ENCODE measurements at places on chromosomes 13 and 19.

- no peak for DNase-seq
Observed at GRCh38 chr13:20658451-20659040, 45.0 kb upstream of the IL17D start.

DNA sequence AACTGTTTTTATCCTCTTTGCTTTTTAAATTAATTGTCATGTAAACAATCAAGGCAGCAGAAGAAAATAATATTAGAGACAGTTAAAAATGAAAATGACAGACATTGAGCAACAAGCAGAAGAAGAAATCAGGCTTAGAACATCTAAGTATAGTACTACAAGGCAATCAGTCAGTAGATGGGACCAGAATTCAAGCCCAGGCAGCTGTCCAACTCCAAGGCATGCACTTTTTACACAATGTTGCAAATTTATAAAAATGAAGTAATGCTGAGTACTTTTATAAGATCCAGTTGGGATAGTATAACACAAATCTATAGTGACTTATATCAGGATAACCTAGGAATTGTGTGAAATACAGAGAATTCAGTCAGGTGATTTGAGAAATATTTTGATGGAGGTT lies 2815.8 kb downstream of the PCDH9 start:
- no peak for DNase-seq

GRCh38 chr19:6362027-6362350 lies 658 bp downstream of the CLPP start:
- DNase-seq, result no peak

DNA sequence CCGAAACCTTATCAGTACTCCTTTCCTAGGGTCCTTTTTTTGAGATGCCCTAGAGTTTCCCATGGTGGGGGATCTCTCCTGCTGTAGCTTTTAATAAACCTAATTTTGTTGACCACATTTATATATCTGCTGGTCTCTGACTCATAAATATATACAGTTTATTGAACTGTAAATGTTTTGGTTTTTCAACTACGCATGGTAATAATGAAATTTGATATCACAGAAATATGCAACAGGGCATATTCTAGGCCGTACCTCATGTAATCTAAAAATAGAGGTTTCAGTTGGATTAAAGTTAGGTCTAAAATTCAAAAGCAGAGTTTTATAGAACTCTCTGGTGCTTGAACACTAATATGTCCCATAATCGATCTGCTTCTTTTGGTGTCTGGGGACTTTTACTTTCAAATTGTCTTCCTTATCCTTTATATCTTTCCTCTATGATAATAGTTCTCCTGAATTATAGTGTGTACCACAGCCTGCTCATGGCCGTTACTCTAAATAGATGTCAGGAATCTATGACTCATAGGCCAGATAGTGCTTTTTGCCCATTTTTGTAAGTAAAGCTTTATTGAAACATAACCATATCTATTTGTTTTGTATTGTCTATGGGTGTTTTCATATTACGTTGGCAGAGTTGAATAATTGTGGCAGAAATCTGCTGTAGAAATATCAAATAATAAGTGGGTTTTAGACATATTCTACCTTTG lies 324.8 kb upstream of the PCDH9 start:
- no peak for DNase-seq

DNA sequence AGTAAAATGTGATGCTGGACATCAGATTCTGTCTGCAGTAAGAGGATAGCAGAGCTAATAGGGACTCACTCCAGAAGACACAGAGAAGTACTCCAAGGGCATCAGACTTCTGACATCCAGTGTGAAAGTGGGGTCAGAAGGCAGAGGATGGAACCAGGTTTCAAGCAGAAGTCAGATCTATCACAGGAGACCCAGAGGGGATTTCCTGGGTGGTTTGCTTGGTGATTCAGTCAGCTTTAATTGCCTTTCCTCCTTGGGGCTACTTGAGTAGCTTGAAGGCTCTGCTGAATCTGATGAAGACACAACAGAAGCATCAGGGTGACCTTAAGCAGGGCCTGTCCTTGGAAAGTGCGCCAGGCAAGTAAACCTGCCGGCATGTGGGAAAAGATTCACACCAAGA lies 300.6 kb downstream of the COG6 start:
- peak; percentile 24 for DNase-seq

DNA sequence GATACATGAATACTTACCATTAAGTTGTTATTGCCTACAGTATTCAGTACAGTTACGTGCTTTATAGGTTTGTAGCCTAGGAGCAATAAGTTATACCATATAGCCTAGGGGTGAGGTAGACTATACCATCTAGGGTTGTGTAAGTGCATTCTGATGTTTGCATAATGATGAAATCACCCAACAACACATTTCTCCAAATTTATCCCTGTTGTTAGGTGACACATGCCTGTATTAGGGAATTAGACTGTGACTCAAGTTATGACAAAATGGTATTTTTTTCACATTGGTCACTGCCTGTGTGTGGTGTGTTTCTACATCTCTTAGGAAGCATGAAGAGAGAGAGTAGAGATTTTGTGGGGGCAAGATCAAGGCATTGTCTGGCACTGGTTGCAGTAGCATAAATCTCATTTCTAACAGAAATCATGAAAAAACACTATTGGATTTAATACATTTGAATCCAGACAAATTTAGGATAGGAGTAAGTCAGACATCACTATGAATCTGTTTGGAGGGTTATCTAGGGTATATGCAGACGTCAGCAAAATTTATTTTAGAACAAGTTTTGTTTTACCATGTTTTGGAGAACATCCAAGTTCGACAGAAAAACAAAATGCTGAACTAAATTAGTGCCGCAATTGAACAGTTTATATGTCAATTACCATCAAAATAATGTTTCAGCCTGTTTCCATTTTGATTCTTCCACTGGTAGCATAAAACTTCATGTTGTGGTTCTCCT lies 332.1 kb downstream of the LMO7 start:
- DNase-seq, result no peak

GRCh38 chr13:28705461-28706083 lies 13.2 kb downstream of the SLC46A3 start:
- DNase-seq, result no peak

DNA sequence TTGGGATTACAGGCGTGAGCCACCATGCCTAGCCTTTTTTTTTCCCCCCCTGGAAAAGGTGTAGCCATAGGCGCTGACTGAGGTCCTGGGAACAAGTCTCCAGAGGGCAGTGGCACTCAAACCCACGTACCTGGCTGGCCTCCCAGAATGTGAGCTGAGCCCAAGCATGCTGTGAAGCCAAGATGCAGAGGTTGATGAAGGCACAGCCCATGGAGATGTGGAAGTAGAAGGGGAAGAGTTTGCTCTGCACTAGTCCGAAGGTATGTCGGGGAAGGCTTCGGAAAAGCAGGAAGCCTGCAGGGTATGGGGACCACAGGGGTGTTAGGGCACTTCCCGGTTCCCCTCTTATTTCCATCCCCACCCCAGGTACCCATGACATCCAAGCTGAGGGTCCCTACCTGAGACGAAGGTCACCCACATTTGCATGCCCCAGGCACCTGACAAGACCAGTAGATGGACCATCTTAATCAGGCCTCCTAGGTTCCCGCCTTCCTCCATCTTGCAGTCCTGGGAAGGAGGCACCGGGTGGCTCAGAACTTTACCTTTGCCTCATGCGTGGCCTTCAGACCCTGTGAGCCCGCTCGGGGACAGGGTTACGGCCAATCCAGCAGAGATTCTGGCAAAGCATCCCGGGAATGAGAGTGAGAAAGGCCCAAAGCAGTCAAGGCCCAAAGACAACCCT lies 805 bp downstream of the TMEM205 start:
- no peak for DNase-seq

- no peak for DNase-seq
Observed at GRCh38 chr13:114070098-114070799, 62.2 kb downstream of the RASA3 start.

- DNase-seq, result no peak
Observed at GRCh38 chr19:41621226-41621625, 5.6 kb downstream of the CEACAM4 start.

DNA sequence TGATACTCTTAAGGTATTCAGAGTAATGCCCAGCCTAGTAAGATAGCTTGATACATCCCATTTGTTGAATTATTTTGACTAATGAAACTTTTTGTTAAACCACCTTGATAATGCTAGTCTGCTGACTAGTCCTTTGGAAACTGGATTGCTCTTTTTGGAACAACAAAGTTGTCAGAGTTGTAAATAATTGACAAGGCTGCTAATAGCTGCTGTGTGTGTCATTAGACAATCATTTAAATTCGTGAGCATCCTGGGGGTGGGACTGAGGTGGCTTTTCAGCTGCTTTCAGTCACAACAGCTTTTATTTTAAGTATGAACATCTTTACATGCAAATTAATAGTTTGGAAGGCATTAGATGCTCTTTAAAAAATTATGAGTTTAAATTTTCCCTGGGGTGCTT lies 153.5 kb downstream of the HS6ST3 start:
- no peak for DNase-seq

DNA sequence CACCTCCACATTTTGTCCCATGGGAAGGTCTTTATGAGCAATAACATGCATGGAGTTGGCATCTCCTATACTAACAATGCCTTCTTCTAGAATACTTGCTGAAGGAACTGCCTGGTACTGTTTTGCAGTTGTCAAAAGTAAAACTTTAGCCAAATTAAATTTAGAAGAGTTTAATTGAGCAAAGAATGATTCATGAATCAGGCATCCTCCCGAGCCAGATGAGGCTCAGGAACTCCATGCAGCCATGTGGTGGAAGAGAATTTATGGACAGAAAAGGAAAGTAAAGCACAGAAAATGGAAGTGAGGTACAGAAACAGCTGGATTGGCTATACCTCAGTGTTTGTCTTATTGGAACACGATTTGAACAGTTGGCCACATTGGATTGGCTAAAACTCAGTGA lies 1081.9 kb downstream of the SLITRK1 start:
- DNase-seq, result no peak

DNA sequence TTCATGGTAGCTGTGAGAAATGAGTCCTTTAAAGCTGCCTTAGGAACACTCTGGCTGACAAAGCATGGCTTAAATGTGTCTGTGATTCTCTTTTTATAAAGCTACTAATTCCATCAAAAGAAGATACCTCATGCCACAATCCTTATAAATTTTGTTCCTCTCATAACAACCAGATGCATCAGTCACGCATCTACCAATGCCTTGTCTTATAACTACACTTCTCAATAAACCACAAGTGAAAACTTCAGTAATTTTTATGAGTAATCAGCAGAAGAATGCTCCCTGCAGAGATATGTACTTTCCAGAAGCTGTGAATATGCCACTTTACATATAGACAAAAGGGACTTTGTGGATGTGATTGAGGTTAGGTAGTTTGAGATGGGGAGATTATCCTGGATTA lies 147.8 kb downstream of the SUCLA2 start:
- no peak for DNase-seq

- DNase-seq, result no peak
Observed at GRCh38 chr19:17590866-17591265, 35.4 kb downstream of the COLGALT1 start.

GRCh38 chr13:44652962-44653660 lies 77.0 kb upstream of the TSC22D1 start:
- DNase-seq, result no peak

- no peak for DNase-seq
Observed at GRCh38 chr13:100710176-100710575, 35.6 kb upstream of the TMTC4 start.

GRCh38 chr13:37613638-37614037 lies 15.1 kb upstream of the POSTN start:
- DNase-seq, result no peak

DNA sequence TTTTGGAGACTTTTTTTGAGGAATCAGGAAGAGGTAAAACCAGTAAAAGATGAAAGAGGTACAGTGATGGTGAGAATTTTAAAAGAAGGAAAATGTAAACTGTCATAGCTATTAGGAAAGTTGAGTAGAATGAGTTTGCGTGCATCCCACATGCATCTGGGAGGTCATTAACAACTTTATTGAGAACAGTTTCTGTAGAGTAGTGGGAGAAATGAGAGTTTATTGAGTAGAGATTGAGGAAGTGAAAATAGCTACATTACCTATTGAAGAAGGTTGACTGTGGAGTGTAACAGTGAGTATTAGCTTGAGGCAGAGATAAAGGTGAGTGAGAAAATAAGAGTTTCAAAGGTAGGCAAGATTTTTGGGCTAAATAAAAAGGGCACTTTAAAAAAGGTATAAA lies 38.7 kb downstream of the BRCA2 start:
- no peak for DNase-seq

DNA sequence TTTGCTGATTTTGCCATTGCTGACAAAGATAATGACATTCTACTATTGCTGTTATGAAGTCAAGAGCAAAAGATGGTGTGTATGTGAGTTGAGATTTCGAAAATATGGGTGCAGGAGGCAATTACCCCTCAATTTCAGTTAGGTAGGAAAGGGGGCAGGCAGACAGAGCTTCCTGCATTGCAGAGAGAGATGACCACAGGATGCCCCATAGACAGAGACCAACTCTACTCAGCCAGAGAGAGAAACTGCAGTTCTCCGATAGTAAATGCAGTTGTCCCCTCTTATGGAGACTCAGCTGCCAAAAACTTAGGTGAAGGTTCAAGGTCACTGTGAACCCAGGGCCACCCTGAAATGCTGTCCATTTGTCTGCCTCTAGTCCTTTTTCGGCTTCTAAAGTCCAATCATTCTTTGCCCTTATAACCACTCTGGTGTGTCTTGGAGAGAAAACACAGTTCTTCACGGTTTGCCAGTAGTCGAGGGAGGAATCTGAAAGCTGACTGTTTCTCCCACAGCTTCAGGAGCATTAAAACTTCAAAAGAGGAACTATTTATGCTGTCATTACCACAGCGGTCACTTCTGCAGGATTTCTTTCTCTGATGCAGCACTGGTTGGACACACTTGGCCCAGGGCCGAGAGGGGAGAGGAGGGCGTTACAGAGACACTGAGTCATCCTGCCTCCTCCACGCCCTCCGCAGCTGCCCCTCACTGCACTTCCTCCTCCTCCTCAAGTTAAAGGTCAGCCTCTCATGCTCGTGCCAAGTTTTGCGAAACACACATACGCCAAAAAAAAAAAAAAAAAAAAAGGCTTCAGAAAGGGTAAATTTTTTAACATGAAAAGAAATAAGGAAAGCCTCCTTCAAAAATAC lies 264.3 kb downstream of the FOXO1 start:
- DNase-seq, result peak; percentile 23

DNA sequence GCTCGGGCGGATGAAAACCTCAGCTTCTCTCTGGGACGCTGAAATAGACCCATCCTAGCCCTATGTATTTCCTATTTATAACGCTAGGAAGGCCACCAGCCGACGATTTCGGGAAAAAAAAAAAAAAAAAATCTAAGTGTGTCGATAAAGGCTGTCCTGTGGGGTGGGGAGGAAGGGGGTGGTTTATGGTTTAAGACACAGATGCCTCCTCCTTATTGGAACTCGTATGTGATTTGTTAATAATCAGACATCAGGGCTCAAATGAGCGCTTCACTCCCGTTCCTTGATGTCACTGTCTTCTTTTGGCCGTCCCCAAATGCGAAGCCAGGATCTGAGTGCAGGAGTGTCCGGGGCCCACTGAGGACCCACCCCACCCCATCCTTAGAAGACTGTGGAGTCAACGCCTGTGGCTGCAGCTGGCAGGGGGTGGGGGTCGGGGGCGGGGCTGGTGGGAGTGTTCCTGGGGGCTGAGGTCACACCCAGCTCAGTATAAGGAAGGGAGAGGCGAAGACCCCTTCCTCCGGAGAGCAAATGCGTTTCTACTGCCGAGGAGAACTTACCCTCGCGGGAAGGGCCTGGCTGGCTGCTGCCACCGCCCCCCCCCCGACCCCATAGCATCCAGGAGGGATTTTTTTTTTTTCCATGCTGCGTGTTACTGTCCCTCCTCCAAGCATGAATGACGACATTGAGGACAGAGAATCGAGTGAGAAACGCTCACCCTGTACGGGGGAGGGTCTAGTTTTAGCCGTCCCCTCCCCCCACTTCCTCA lies 971 bp downstream of the ATCAY start:
- no peak for DNase-seq

- peak; percentile 63 for DNase-seq
Observed at GRCh38 chr19:1250437-1251260, 2.3 kb downstream of the MIDN start.

Measured in CD4-positive, alpha-beta T cell treated with Interleukin-6 at 100 ng/mL for 8 hours (primary cell).